ENCODE measurements at places on chromosomes 13 and 19. TPM values are rescaled to one million over a fixed set of nuclear protein-coding genes. Genes with fewer than 3 reads are reported as not detected.
A peak's percentile ranks its signal among the peaks of the same experiment; 100 is the strongest.

RAB11B gene
- total RNA-seq: 127 TPM

- H3K4me3 ChIP-seq: no peak overlapping the region
- peaks cover 10% of the 10 kb centered on the region for H3K4me1 ChIP-seq
- H3K27ac ChIP-seq: no peak overlapping the region
- DNase-seq: no peak
- H3K36me3 ChIP-seq: no peaks in the 10 kb centered on the region
Measured at GRCh38 chr19:10620786-10621185, 4.6 kb upstream of the SLC44A2 start.

- H3K27ac ChIP-seq: no peak overlapping the region
- H3K36me3 ChIP-seq: no peaks in the 10 kb centered on the region
- no peak overlapping the region for H3K4me3 ChIP-seq
- DNase-seq: no peak
- H3K27me3 ChIP-seq: no peaks in the 10 kb centered on the region
- no peaks in the 10 kb centered on the region for H3K4me1 ChIP-seq
Measured at GRCh38 chr13:41648314-41648935, 191.1 kb downstream of the RGCC start.

APC2 gene
- 0.05 TPM for total RNA-seq

PBX4 gene
- 4.9 TPM for total RNA-seq

ZNF284 gene
- 1.4 TPM for total RNA-seq

DNA sequence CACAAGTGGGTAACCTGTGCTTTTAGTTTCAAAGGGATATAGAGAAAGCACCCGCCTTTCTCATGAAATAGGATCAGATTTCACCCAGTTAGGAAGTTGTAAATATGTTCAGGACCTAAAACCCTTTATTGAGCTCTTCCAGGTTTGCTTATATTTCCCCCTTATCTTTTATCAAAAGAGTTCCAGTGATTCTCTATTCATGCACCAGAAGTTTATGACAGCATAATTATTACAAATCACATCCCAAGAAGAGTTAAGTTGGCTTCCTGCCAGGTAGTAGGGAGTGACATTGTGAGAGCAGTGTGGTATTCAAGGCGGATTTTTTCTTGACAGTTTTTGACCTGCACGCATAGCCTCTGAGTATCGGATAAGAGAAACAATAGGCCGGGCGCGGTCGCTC lies 190.3 kb downstream of the STK24 start:
- no peak for DNase-seq
- no peak overlapping the region for H3K27ac ChIP-seq
- no peaks in the 10 kb centered on the region for H3K36me3 ChIP-seq
- no peaks in the 10 kb centered on the region for H3K27me3 ChIP-seq
- no peak overlapping the region for H3K4me3 ChIP-seq

ZNF784 gene
- 9.9 TPM for total RNA-seq

DNA sequence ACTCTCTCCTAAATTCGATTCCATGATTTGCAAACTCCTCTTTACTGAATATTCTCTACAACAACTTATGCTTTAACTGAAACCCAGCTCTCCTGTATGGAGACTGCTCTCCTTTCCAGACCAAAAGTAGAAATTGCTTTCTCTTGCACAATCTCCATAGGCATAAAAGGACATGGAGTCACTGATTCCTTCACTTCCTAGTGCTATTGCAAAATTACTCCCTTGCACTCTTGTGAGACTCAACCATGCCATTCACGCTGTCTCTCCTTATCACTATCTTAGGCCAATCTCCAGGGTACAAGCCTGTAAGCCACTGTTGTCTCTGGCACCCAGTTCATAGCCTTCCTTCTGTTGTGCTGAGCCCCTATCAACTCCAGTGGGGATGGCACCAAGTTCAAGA lies 30.6 kb downstream of the SERPINE3 start:
- no peak overlapping the region for H3K27ac ChIP-seq
- no peaks in the 10 kb centered on the region for H3K4me1 ChIP-seq
- H3K27me3 ChIP-seq: no peaks in the 10 kb centered on the region

- H3K27me3 ChIP-seq: no peaks in the 10 kb centered on the region
- H3K4me1 ChIP-seq: no peaks in the 10 kb centered on the region
- DNase-seq: no peak
- no peak overlapping the region for H3K27ac ChIP-seq
- no peak overlapping the region for H3K4me3 ChIP-seq
- H3K36me3 ChIP-seq: no peaks in the 10 kb centered on the region
Measured at GRCh38 chr13:46079770-46080169, 25.1 kb downstream of the CPB2 start.

- H3K27me3 ChIP-seq: no peaks in the 10 kb centered on the region
- H3K27ac ChIP-seq: peak overlapping the region; percentile 71
- no peaks in the 10 kb centered on the region for H3K4me1 ChIP-seq
Measured at GRCh38 chr19:10961073-10961860, 437 bp downstream of the SMARCA4 start.

DNA sequence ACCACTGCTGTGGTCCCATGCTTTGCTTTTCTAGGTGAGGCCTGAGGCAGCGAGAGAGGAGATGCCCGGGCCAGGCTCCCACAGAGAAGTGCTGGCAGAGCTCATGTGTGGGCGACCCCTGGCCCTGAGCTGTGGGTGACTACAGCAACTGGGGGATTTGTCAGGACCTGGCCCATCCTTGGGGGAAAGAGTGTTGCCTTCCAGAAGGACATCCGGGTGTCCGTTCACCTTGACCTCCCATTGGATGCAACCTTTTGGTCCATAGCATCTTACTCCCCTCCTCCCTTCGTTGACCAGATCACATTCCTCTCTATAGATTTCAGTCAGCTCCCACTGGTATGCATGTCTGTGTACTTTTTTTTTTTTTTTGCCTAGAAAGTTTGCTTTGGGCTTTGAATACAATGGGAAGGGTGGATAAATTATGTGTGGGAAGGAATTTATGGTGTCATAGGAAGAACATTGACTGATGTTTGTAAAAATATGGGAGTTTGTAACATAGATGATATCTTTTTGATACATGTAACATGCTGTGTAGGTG lies 84.2 kb upstream of the RNF113B start:
- no peak for DNase-seq
- no peaks in the 10 kb centered on the region for H3K27me3 ChIP-seq
- H3K36me3 ChIP-seq: no peaks in the 10 kb centered on the region
- H3K27ac ChIP-seq: no peak overlapping the region

AXL gene
- total RNA-seq: 21.4 TPM

ZNF66 gene
- 6.3 TPM for total RNA-seq

DNA sequence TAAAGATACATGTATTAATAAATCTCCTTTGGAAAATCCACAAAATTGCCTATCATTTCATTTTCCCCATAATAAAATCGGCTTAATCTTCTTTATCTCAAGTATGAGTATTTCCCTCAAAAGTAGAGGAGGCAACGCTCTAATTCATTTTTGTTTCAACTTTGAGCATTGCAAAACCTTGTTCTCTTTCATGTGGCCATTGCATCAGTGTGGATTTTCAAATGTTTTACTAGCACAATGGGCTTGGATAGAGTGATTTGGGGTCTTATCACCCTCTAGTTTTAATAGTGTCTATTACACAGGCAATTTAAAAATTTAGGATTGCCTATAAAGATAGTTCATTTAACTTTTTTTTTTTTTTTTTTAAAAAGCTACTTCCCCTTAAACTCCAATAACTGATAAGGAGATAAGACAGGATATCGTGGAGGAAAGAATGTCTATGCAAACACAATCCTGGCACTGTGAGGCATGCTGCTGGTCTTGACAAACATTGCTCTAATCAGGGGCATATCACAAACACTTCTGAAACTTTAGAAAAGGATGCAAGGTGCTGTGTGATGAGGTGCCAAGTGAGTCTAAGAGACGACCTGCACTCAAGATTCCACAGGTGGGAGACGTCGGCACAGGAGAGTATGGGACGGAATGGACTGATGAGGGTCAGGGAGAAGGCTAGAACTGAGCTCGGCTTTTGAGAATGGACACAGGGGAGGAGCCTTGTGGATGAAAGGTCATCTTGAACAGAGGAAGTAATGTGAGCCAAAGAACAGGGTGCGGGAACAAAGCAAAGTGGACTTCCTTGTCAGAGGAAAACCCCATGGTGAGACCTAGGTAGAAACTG lies 199.7 kb downstream of the IRS2 start:
- no peaks in the 10 kb centered on the region for H3K36me3 ChIP-seq
- H3K4me3 ChIP-seq: no peak overlapping the region
- DNase-seq: peak; percentile 73
- H3K27me3 ChIP-seq: no peaks in the 10 kb centered on the region
- H3K4me1 ChIP-seq: no peaks in the 10 kb centered on the region
- H3K27ac ChIP-seq: peak overlapping the region; percentile 72

SYT5 gene
- 0.67 TPM for total RNA-seq

ZNF480 gene
- total RNA-seq: 13.2 TPM

CYP2A7 gene
- total RNA-seq: not detected

Data from colonic mucosa (tissue), 4 donors.